ENCODE measurements at places on chromosomes 3 and 15. TPM values are rescaled to one million over a fixed set of nuclear protein-coding genes. Genes with fewer than 3 reads are reported as not detected.

The SKIC8 gene
- 62.6 TPM for total RNA-seq

DNA sequence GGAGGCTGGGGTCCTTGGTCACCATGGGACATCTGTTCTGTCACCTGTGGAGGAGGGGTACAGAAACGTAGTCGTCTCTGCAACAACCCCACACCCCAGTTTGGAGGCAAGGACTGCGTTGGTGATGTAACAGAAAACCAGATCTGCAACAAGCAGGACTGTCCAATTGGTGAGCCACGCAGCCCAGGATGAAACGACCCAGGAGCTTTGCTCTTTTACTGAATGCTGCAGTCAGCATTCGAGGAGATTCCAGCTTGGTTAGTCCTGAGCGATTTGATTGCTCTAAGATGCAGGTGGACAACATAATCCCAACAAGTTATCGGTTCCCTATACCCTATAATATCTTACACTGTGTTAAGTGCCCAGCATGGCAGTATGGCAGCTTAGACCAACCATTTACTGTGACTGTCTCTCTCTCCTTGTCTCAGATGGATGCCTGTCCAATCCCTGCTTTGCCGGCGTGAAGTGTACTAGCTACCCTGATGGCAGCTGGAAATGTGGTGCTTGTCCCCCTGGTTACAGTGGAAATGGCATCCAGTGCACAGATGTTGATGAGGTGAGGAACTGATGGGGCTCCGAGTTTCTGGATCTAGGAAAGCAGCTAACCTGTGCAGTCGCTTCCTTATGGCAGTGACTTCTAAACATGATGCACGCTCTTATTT, 7.8 kb downstream of the THBS1 start:
- H3K36me3 ChIP-seq = peaks cover 100% of the 10 kb centered on the region
- no peaks in the 10 kb centered on the region for H3K27me3 ChIP-seq
- peak; percentile 56 for DNase-seq
- H3K4me3 ChIP-seq = peak overlapping the region; percentile 84
- peaks cover 9% of the 10 kb centered on the region for H3K4me1 ChIP-seq

GRCh38 chr3:61186030-61186429, 65.2 kb downstream of the FHIT start:
- no peak for DNase-seq
- no peak overlapping the region for H3K27ac ChIP-seq
- H3K4me1 ChIP-seq = no peaks in the 10 kb centered on the region
- H3K4me3 ChIP-seq = no peak overlapping the region
- H3K36me3 ChIP-seq = no peaks in the 10 kb centered on the region

DNA sequence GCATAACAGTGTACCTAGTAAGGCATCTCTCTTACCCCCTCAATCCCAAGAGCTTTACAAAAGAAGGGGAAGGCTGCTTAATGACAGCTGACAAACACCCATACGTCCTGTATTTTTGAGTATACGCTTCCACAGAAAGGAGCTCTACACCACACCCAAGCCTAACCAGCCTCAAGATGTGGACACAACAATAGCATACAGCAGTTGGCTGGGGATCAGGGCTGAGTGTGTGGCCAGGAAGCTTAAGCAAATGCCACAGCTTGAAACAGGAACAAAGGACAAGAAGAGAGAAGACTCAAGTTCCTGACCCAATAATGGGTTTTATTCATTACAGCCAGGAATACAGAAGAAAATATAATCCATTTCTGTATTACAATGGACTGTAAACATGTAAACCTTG, 6.9 kb downstream of the HEXA start:
- H3K27me3 ChIP-seq = no peaks in the 10 kb centered on the region
- H3K36me3 ChIP-seq = peaks cover 5% of the 10 kb centered on the region
- H3K4me3 ChIP-seq = no peak overlapping the region
- H3K27ac ChIP-seq = no peak overlapping the region
- no peak for DNase-seq
